Stimulated activated CD8-positive, alpha-beta memory T cell treated with anti-CD3 and anti-CD28 coated beads, Interleukin-7, amount 100 ng/mL, for 1 hour (primary cell): ENCODE measurements at places on chromosomes 2 and 18.

DNA sequence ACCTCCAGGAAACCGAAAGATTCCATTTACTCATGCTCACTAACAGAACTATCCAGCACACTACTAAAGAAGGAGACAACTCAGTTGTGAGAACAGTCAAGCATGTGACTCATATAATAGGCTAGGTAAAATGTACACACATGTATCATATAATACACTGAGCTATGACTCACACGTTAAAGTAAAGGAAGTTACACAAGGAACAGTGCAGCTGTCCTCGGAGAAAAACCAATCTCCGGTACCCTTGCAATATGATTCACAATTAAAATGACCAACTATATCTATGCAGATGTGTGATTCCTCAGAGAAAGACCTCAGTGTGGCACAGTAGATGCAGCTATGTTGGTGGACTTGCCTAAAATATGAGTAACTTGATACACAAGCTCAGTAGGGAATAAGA lies 76.5 kb downstream of the STRN start:
- no peak for DNase-seq

DNA sequence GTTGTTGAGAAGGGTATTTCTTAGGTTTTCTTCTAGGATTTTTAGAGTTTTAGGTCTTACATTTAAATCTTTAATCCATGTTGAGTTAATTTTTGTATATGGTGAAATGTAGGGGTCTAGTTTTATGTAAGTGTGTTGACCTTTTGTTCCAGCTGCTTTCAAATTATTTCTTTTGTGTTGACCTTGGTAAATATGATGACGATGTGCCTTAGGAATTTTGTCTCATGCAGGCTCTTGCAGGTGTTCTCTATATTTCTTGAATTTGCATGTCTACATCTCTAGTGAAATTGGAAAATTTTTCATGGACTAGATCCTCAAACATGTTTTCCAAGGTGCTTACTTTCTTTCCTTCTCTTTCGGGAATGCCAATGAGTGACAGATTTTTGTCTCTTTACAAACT lies 1609.3 kb upstream of the ZEB2 start:
- DNase-seq = no peak

GRCh38 chr2:138364554-138365162 lies 136.9 kb upstream of the SPOPL start:
- no peak for DNase-seq

GRCh38 chr2:88016960-88017779 lies 823 bp upstream of the RNU2-63P start:
- peak; percentile 14 for DNase-seq

GRCh38 chr2:10234409-10235094 lies 68.2 kb upstream of the HPCAL1 start:
- no peak for DNase-seq

DNA sequence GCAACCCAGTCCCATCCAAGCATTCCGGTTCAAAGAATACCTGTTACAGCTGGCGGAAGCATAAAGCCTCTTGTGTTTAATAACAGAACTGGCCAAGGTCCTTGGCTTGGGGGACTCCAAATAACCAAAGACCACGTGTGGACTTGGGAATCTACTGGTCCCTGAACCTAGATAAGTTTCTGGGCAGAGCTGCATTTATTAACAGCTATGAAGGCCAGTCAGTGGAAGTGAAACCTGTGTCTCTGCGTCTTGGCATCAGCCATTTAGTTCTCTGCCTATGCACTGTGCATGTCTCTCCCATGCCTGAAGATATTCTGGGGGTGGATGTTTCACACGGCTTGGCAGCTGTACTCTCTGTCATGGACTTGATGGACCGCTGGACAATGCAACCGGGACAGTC lies 137.7 kb downstream of the CCBE1 start:
- DNase-seq = no peak

DNA sequence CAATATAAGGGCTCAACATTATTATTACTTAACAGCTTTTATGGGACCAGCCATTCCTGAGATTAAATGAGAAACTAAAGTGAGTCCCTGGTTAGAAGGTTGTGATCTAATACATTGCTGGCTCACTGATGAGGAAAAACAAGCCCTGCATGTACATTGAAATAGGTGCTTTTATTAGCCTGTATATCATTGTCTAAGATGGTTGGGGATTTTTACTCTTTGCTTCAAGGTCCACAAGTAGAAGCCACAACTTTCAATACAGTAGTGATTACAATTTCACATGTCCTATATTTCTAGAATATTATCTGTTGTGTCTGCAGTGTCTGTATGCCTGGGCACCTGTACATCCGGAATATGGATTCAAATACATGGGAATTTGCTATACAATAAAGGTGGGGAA lies 104.1 kb upstream of the FZD5 start:
- no peak for DNase-seq

- no peak for DNase-seq
Measured at GRCh38 chr2:96819128-96819875, 3.2 kb downstream of the CNNM3 start.

- no peak for DNase-seq
Measured at GRCh38 chr2:85168942-85169341, 35.8 kb downstream of the TCF7L1 start.

GRCh38 chr2:199760574-199760973 lies 90.4 kb downstream of the FTCDNL1 start:
- no peak for DNase-seq

DNA sequence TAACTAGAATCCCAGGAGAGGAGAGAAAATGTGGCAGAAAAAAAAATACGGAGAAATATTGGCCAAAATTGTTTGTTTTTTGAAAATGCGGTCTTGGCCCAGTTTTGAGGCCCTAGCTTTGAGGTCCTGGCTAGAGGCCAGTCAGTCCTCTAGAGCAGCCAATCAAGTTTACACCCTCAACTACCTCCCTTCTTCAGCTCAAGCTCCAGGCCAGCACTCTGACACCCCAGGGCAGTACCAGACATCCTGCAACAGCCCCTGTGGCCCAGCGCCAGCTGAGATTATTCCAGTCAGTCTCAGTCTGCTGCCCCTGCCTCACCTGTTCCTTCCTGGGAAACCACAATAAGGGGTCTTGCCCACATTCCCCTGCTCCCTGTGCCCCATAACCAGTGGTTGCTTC lies 107.7 kb downstream of the UGGT1 start:
- DNase-seq = no peak

DNA sequence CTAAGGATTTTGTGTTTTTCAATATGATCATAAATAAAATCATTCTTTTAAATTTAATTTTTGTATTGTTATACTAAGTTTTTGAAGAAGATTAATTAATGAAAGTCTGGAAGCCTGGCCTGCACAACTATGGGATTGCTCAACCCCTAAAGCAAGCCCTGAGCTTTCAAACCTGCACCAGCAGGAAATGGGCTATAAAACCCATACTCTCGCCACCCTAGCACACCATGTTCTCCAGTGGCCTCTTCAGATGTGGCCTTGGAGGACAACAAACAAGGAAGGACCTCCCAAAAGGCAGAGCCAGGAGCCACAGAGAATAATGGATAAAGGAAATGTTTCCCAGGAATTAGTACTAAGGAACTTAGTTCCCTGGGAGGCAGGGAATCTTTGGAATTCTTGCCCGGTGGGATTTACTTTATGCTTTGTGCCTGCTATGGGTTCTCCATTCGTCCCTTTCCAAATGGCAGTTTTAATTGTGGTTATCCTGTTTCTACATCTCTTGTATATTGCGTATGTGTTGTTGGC lies 212.5 kb downstream of the ZFP36L2 start:
- no peak for DNase-seq

GRCh38 chr2:217722883-217723472 lies 279.8 kb downstream of the TNS1 start:
- no peak for DNase-seq

- DNase-seq = no peak
Measured at GRCh38 chr2:7102826-7103225, 185.6 kb downstream of the RNF144A start.

- no peak for DNase-seq
Measured at GRCh38 chr2:229920011-229920641, 1.7 kb downstream of the TRIP12 start.

DNA sequence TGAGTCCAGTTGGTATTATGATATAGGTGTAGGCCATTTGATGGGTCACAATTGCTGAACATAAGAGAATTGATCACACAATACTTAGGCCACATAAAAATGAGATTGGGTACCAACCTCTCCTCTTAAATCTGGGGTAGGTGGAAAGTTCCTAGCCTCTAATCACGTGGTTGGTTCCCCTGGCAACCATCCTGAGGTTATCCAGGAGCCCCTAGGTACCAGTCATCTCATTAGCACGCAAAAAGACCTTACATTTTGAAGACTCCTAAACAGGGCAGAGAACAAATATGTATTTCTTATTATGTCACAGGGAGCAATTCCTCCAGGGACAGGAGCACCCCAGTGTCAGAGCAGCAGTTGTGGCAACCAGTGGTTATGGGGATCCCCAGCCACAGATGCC lies 12.7 kb upstream of the SELENOI start:
- DNase-seq = no peak

- DNase-seq = no peak
Measured at GRCh38 chr18:8908792-8909510, 193.5 kb upstream of the NDUFV2 start.

GRCh38 chr2:240551811-240552210 lies 6.0 kb downstream of the ANKMY1 start:
- DNase-seq = no peak

DNA sequence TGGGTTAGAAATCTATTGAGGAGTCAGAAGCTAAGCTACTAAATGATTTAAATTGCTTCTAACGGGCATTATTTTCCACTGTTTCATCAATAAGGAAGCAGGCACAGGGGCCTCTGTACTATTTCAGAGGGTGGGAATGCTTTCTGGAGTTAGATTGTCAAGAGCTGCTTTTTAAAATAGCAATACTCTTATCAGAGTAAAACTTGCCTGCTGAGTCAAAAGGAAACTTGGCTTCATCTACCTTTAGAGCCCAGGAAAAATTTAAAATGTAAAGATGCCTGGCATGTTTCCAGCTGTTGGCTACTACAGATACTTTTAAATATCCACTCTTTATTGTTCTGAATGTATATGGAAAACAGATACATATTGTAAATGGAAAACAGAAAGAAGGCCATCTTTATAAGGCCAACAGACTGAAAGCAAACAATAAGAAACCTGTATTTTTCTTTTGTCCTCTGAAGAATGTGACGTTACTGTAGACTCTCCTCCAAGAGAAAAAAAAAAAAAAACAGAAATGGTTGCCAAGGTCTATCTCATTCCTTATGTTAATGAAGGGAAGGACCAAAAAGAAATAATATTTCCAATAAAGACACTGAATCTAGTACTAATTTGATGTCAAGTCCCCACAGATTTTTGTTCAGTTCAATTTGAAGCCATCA lies 79.1 kb downstream of the FIGN start:
- DNase-seq = no peak

DNA sequence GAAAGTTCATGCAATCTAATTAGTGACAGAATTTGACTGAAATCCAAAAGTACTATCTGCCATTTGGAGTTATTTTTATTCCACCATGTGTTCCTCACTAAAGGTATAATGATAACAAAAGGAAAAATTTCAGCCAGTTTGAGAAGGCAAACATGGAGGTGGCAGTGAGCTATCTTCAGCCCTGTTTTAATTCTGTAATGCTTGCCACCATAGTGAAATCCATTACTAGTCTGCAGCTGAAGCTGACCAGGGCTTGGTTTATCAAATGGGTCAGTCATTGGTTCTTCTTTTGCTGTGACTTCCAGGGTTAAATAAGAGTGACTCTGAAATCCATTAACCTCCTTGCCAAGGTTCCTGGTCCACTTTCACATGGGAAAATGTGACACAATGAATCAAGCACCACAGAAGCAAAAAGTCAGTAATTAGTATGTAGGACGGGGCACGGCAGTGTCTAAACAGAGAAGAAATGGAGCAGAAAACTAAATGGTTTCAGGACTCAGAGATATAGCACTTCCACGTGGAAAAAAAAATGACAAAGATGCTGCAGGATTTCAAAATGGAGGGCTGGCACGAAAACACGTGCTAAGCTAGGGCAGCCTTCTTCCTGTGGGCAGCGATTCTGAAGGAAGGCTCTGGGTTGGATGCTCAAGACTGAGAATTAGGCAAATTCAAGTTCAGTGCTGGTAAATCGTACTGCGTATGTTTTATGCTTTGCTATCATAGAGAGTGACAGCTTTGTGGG lies 87.2 kb downstream of the EPHA4 start:
- no peak for DNase-seq

DNA sequence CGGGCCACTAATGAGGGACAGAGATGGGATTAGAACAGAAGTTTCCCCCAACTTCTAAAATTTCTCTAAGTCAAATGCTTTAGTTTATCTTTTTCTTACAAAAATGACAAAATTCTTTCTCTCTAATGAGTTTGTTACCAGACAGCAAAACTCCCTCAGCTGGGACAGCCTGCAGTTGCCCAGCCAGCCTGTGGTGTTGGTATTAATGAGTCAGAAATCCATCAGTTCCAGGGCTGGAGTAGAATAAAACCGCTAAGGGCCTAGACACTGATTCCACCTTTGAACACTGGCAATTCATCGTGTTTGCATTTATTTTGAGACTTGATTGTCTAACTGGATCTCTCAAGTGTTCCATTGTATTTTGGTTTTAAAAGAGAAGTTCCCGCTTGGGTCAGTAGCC lies 38.3 kb upstream of the SMAD2 start:
- no peak for DNase-seq

DNA sequence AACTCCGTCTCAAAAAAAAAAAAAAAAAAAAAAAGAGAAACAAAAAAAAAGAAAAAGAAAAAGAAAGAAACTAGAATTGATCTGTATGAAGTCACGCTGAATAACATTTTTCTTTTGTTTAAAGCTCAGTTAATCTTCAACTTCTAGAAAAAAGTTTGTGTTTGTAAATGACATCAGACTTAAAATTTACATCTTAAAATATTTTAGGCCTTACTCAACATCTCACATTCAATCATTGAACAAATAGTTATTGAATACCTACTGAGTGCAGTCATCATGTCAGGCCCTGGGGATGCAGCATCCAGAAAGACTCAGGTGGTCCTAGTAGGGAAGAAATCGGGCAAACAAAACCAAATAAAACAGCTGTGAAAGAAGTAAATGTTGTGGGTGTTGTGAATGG lies 292.3 kb upstream of the FANCL start:
- no peak for DNase-seq

GRCh38 chr2:88660622-88661021 lies 30.9 kb upstream of the RPIA start:
- no peak for DNase-seq

DNA sequence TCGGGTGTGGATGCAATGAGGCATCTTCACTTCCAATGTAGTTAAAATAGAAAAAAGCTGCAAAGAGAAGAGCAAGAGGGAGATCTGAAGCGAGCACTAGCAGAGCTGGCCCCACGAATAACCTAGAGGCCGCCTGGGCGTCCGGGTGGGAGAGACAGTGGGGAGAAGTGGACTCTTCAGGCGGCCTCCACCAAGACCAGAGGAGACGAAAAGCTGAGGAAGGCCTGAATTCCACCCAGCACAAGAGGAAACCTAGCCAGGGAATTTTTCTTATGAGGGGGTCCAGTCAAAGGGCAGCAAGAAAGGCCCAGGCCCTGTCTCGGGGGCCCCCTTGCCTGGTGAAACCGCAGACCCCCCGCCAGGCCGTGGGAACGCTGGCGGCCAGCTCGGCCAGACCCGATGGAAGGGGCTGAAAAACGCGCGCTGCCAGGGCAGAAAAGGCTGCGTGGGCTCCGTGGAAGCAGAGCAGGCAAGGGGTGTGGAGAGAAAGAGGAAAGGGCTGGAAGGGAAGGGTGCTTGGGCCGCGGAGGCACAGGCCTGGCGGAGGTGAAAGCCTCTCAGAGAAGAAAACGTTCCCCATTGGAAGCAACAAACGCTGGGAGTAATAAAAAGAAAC lies 69.2 kb downstream of the KCTD1 start:
- no peak for DNase-seq
